ENCODE measurements at places on chromosomes 6 and 20.

GRCh38 chr6:26214803-26215584, 127.8 kb downstream of the HFE start:
- peak overlapping the region; percentile 89 for H3K27ac ChIP-seq
- peaks cover 30% of the 10 kb centered on the region for H3K4me1 ChIP-seq
- H3K27me3 ChIP-seq, result no peaks in the 10 kb centered on the region
- peak overlapping the region; percentile 72 for H3K4me3 ChIP-seq
- DNase-seq, result no peak

GRCh38 chr6:46279874-46280273, 109.1 kb upstream of the ENPP5 start:
- no peaks in the 10 kb centered on the region for H3K36me3 ChIP-seq
- no peaks in the 10 kb centered on the region for H3K27me3 ChIP-seq
- no peaks in the 10 kb centered on the region for H3K4me1 ChIP-seq
- H3K27ac ChIP-seq, result no peak overlapping the region
- DNase-seq, result no peak

DNA sequence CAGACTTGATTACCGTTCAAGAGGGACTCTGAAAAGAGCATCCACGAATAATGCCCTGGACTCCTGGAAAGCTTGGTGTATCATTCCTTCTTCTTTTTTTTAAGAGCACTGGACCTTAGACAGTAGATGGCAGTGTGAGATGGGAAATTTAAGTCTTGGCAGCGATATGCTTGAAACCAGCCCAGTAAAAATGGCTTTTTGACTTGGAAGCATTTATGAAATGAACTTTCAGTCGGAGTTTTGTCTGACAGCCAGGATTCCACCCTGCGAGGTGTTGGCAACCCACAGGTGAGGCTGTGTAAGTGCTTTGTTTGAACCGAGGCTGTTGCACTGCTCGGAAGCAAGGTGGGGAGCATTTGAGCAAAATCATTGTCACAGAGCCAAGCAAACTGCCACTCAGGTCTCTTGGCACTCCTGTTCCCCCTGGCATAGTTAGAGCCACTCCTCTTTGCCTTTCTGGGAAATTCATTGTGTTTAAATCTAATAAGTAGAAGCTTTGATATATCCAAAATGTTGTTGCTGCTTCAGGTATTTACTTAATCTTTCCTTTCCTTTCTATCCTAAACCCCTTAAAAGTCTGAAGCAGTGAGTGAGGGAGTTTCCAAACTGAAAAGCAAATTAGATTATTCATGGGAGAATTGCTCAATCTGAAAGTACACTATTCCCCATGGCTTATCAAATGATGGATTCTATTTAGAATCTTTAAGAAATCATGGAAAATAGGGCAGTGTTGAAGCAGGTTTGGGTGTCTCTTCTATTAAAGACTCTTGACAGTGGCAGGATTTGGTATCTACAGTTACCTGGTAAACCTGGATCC, 272.8 kb upstream of the SLC35B3 start:
- H3K36me3 ChIP-seq, result no peaks in the 10 kb centered on the region
- H3K4me3 ChIP-seq, result no peak overlapping the region
- DNase-seq, result peak; percentile 27

DNA sequence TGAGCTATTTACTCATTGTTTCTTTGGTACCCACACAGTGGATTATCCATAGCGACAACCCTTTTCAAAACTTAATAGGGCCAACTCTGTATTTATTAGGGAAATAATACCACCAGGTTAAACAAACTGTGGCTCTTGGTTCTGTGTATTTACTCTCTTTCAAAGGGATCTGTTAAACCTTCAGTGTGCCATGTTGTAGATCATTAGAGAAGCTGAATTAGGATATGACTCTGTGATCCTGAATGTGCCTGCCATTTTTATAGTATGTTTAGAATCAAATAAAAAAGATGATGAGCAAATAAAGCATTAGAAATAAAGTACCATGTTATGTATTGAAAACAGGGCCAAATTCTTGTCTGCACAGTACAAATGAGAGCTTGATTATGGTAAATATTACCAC, 25.0 kb upstream of the SLC35D3 start:
- H3K4me3 ChIP-seq, result no peak overlapping the region
- no peaks in the 10 kb centered on the region for H3K36me3 ChIP-seq
- H3K4me1 ChIP-seq, result no peaks in the 10 kb centered on the region

- no peaks in the 10 kb centered on the region for H3K36me3 ChIP-seq
- H3K27ac ChIP-seq, result no peak overlapping the region
- H3K4me1 ChIP-seq, result no peaks in the 10 kb centered on the region
These were observed 169.4 kb downstream of the ZDHHC14 start for GRCh38 chr6:157550114-157550989.

DNA sequence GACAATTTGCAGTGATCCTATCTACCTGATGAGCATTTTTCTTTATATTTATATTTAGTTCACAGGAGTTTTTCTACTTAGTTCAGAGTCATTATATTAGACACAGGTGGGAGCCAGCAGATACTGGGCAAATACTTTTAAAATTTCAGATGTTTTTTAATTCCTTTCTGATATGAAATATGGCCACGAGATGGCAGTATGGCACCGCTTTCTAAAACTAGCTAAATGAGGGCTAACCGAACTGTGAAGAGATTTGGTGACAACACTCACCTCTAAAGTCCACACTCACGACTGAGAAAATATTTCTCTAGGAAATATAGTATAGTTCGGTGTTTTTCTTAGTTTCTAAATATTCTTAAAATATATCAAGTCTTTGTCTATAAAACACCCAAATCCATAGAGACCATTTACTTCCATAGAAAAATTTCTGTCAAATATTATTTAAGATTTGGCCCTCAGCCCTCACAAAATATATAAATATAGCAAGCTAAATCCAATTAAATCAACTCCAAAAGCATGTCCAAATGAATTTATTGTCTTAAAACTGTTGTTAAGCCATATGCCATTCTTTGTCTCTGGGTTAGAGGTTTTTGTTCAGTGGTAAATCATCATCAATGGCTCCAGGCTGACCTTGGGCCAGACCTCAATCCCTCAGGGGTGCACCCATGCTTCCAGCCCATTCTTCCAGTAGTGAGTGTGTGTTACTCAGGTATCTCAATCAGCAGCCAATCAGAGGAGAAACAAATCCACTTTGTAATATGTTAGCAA, 63.6 kb downstream of the HUS1B start:
- H3K36me3 ChIP-seq, result peaks cover 1% of the 10 kb centered on the region
- H3K27ac ChIP-seq, result no peak overlapping the region
- peak; percentile 56 for DNase-seq
- H3K4me1 ChIP-seq, result no peaks in the 10 kb centered on the region

- H3K27ac ChIP-seq, result no peak overlapping the region
- no peak overlapping the region for H3K4me3 ChIP-seq
- DNase-seq, result no peak
- peaks cover 53% of the 10 kb centered on the region for H3K36me3 ChIP-seq
- H3K27me3 ChIP-seq, result no peaks in the 10 kb centered on the region
- H3K4me1 ChIP-seq, result 0 out of 2 replicates have a peak, but pooled peaks cover 5% of the 10 kb centered on the region
These were observed 52.1 kb upstream of the VSTM2L start for GRCh38 chr20:37850724-37851355.

GRCh38 chr6:62283796-62284411, 2.1 kb downstream of the KHDRBS2 start:
- DNase-seq, result peak; percentile 50
- H3K4me1 ChIP-seq, result no peaks in the 10 kb centered on the region
- no peak overlapping the region for H3K4me3 ChIP-seq
- H3K27ac ChIP-seq, result no peak overlapping the region
- peaks cover 13% of the 10 kb centered on the region for H3K27me3 ChIP-seq
- no peaks in the 10 kb centered on the region for H3K36me3 ChIP-seq

GRCh38 chr20:62580733-62581132, 61.6 kb upstream of the SLCO4A1 start:
- H3K4me3 ChIP-seq, result no peak overlapping the region
- H3K36me3 ChIP-seq, result no peaks in the 10 kb centered on the region
- no peak overlapping the region for H3K27ac ChIP-seq
- H3K4me1 ChIP-seq, result no peaks in the 10 kb centered on the region
- H3K27me3 ChIP-seq, result peaks cover 93% of the 10 kb centered on the region

DNA sequence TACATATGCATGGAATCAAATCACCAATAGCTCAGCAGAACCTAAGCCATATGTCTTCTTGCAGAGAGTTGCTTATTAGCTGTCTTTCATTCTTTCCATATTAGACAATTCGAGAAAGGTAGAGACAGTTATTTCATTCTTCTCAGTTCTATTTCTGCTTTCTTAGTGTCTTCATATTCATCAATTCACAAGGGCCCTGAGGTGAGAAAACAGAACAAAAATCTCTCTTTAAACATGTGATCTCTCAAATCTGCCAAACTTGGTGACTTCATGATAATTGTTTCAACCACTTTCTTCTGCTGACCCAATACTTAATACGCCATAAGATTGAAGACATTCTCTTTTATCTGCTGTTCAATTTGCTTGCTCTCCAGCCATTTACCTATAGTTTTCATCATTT, 229.7 kb upstream of the MARCKS start:
- peaks cover 29% of the 10 kb centered on the region for H3K4me1 ChIP-seq
- DNase-seq, result no peak
- H3K4me3 ChIP-seq, result no peak overlapping the region
- H3K27ac ChIP-seq, result no peak overlapping the region

DNA sequence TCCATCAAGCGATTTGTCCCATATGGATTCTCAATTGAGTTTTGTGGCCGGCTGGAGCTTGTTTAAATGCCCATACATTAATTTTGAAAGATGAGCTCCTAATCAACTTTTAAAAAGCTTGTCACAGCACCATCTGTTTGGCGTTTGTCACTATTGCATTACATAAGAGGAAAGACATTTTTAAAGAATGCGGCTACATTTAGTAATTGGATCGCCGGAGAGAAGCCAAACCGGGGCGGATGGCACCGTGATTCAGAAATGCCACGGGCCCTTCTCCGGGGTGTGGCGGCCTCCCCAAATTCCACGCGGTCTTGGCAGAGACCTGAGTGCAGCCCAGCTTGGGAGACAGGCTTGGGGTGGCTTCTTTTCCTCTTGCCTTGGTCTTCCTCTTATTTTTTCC, 67.7 kb upstream of the ZNFX1 start:
- no peak overlapping the region for H3K27ac ChIP-seq
- H3K4me1 ChIP-seq, result no peaks in the 10 kb centered on the region
- DNase-seq, result no peak

DNA sequence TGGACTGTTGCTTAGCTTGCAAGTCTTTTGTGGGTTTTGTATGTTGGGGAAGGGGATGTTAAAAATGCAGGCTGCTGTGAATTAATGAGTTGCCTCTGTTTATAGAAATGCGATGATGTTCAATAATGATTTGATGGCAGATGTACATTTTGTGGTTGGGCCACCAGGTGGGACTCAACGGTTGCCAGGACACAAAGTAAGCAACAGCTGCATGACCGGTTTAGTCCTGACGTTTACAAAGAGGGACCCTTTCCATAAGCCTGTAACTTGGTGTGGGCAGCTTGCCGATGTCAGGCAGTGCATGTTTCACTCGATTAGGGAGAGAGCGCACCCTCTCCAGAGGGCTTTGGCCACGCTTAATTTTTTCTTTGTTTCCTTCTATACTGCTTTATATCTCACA, 1.3 kb downstream of the BTBD3 start:
- no peaks in the 10 kb centered on the region for H3K4me1 ChIP-seq
- DNase-seq, result no peak
- H3K27me3 ChIP-seq, result no peaks in the 10 kb centered on the region
- H3K27ac ChIP-seq, result no peak overlapping the region

DNA sequence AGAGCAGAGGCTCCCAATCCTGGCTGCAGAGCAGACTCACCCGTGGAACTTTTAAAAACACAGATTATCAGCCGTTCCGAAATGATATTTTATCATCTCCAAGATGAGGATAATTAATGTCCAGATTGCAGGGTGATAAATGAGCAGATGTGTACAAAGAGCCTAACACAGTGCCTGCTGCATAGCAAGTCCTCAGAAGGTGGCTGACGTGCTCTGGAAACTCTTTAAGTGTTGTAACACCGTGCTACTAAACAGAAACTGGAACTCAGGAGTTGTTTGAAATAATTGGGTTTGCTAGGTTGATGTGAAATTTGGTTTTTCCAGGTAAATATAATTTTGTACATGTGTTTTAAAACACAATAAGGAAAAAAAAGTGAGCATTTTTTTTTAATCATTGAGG, 118.0 kb downstream of the ARMC2 start:
- H3K4me3 ChIP-seq, result no peak overlapping the region
- H3K36me3 ChIP-seq, result no peaks in the 10 kb centered on the region
- no peak for DNase-seq
- no peaks in the 10 kb centered on the region for H3K27me3 ChIP-seq
- H3K27ac ChIP-seq, result no peak overlapping the region

- peak overlapping the region; percentile 68 for H3K27ac ChIP-seq
- H3K36me3 ChIP-seq, result no peaks in the 10 kb centered on the region
- peaks cover 55% of the 10 kb centered on the region for H3K4me1 ChIP-seq
- peak overlapping the region; percentile 56 for H3K4me3 ChIP-seq
- DNase-seq, result peak; percentile 75
These were observed 50.5 kb upstream of the DST start for GRCh38 chr6:56693246-56693607.

- peak; percentile 100 for DNase-seq
- peaks cover 36% of the 10 kb centered on the region for H3K4me1 ChIP-seq
- H3K4me3 ChIP-seq, result peak overlapping the region; percentile 44
- no peaks in the 10 kb centered on the region for H3K36me3 ChIP-seq
- H3K27me3 ChIP-seq, result no peaks in the 10 kb centered on the region
- H3K27ac ChIP-seq, result peak overlapping the region; percentile 73
These were observed 64.6 kb upstream of the TXNDC5 start for GRCh38 chr6:7974938-7975763.

GRCh38 chr6:16132909-16133308, 4.0 kb downstream of the MYLIP start:
- no peak overlapping the region for H3K27ac ChIP-seq
- no peak for DNase-seq
- H3K36me3 ChIP-seq, result no peaks in the 10 kb centered on the region
- no peak overlapping the region for H3K4me3 ChIP-seq

DNA sequence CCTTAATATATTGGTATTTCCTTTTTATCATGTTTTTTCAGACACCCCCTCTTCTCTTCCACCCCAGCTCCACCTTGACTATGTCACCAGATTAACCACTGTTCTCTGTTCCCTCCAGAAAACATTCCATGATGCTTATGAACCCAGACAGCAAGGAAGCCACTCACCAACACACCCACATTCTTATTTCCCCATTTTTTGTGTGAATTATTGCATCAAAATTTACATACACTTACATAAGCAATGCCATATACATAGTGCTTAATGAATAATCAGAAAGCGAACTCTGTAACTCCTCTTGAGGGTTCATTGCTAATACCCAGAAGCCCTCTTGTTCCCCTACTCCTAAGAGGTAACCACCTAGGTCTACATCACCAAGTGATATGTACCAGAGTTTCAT, 182.3 kb upstream of the CDYL start:
- no peak overlapping the region for H3K27ac ChIP-seq
- peaks cover 12% of the 10 kb centered on the region for H3K27me3 ChIP-seq
- no peaks in the 10 kb centered on the region for H3K4me1 ChIP-seq
- H3K36me3 ChIP-seq, result no peaks in the 10 kb centered on the region
- no peak for DNase-seq
- H3K4me3 ChIP-seq, result no peak overlapping the region

DNA sequence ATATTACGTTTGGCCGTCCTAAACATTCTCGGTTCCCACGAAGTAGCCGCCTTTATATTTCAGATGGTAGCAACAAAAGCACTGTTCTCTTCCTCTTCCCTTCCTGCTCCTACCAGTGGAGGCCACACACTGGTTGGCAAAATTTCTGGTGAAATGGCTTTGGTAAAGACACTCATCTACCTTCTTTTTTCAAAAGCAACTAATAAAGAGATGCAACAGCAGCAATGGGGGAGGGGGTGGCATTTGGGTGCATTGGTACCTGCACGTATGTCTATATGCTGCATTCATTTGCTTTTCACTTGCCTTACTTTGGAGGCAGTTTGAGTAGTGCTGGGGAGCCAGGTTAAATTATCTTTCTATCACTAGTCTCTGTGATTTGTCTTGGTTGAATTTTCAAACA, 6.0 kb downstream of the POU3F2 start:
- H3K27me3 ChIP-seq, result peaks cover 76% of the 10 kb centered on the region
- H3K4me1 ChIP-seq, result peaks cover 7% of the 10 kb centered on the region
- H3K36me3 ChIP-seq, result no peaks in the 10 kb centered on the region
- H3K27ac ChIP-seq, result no peak overlapping the region
- DNase-seq, result no peak

All from HepG2 (cell line).